GF-D8 (cell line): ENCODE measurements at places on chromosomes 6 and 20.

GRCh38 chr6:2231438-2231837, 14.0 kb downstream of the GMDS start:
- DNase-seq: no peak

GRCh38 chr6:35181308-35181932, 32.3 kb upstream of the SCUBE3 start:
- no peak for DNase-seq

DNA sequence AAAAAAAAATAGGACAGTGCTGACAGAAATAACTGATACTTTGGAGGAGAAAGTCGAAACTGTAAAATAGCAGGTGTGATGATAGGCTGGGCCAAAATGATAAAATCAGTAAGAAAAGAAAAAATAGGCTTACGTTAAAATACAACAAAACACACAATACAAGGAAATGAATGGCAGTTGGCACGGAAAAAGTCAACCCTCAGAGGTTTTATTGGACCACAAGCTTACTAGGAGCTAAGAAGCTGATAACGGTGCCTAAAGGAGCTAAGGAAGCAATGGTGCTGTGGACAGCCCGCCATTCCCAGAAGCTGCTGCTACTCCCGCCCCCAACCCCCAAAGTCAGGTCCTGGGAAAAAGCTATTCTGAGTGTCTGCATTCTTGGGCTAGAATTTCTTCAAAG, 55.9 kb upstream of the RNF146 start:
- no peak for DNase-seq

DNA sequence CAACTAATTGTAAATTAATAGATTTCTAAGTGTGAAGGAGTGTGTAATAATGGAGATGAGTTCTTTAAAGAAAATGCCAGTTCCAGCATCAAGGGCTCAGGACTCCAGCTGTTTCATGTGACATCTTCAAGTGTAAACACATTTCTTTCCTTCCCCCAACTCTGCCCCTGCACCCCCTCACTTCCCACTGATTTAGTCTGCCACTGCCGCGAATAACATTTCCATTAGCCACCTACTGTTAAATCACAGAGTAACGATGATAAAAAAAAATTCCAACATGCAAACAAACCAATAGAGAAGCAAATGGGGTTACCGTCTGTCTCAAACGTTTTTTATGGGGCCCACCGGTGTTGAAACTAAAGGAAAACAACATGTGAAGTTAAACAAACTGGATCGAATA, 414.3 kb downstream of the SAMD5 start:
- DNase-seq: no peak

GRCh38 chr6:95185874-95186273, 391.5 kb upstream of the MANEA start:
- no peak for DNase-seq

DNA sequence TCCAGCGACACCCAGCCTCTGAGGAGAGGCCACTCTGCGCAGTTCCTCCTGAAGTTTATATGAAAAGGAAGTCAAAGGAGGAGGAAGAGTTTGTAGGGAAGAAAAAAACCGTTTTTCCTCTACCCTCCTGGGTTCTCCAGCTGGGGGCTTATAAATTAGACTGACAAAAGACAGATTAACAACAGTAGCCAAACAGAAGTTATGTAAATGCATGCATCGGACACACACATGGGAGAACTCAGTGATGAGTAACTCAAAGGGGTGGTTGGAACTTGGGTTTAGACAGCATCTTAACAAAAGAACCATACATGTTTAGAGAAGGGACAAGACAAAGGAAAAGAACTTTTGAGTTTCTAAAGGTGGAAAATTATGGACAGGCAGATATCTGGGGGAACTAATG, 71.2 kb downstream of the CD24 start:
- no peak for DNase-seq

DNA sequence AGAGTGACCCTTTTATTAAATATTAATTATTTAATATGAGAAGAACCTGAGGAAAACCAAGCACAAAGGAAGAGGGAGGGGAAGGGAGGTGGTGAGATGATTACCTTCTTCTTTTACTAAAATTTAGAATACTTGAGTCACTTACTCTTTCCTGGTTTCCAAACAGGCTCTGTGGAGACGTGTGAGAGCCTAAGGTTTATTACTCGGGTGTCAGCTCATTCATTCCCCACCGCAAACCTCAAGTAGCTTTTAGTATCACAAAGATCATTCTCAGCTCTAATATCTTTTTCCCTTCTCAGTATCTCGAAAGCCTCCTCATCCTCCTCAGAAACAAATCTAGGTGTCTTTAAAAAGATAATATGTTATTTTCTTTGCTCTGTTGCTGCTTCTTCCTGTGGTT, 497.2 kb upstream of the JARID2 start:
- DNase-seq: no peak

DNA sequence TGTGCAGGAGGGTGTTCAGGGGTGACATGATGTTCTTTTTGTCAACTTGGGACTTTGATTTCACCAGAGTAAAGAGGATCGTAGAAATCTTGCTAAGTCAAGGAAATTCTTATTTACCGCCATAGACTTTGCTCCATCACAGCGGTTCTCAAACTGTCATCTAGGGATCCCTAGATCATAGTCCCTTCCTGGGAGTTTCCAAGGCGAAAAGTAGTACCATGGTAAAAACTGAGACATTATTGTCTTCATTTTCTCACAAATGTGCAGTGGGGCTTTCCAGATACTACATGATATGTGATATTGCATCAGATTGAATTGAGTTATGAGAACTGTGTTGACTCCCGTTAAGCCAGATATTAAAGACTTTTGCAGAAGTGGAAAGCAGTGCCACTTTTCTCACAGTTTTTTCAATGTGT, 79.7 kb downstream of the JARID2 start:
- no peak for DNase-seq

DNA sequence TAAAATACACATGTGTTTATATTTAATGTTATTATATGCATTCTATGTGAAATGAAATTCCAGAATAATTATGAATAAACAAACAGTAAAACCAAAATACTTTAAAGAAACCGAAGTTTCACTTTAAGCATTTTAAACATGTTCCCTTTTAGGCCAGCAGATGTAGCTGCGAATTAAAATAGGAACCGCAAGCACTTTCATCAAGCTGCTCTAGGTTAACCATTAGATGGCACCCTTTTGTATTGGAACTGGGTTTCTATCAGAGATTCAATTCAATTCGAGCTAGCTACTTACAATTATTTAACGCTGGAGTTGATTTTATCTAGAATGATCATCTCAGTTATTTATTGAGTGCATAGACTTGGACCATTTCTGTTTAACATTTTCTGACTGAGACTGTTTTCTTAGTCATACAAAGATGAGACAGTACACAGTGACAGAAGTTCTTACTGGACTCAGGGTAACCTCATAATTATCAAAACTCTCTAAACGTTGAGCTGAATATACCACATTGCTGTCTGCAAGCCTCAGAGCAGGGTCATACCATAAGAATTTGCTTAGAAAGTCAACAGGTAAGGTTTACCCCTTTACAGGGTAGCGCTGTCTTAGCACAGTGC, 8.5 kb downstream of the TMEM242 start:
- no peak for DNase-seq

GRCh38 chr6:157403686-157404051, 22.7 kb downstream of the ZDHHC14 start:
- DNase-seq: no peak

- no peak for DNase-seq
Measured at GRCh38 chr6:31468311-31468710, 29.6 kb upstream of the MICB start.

DNA sequence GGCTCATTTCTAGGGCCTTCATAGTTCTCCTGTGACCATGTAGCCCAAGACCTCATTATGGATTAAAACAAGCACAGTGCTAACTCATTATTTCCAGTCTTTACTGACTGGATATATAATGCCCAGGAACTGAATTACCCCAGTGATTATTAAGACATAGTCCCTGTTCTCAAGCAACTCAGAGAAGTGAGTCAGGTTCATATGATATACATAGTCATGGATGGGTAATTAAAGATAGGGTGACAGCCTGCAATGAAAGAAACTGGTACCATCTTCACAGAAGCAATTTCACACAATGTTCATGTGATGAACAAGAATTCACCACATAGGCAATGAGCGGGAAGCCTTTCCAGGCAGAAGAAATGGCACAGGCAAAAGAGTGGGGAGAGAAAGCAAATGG, 3.5 kb downstream of the TRIM27 start:
- DNase-seq: no peak

DNA sequence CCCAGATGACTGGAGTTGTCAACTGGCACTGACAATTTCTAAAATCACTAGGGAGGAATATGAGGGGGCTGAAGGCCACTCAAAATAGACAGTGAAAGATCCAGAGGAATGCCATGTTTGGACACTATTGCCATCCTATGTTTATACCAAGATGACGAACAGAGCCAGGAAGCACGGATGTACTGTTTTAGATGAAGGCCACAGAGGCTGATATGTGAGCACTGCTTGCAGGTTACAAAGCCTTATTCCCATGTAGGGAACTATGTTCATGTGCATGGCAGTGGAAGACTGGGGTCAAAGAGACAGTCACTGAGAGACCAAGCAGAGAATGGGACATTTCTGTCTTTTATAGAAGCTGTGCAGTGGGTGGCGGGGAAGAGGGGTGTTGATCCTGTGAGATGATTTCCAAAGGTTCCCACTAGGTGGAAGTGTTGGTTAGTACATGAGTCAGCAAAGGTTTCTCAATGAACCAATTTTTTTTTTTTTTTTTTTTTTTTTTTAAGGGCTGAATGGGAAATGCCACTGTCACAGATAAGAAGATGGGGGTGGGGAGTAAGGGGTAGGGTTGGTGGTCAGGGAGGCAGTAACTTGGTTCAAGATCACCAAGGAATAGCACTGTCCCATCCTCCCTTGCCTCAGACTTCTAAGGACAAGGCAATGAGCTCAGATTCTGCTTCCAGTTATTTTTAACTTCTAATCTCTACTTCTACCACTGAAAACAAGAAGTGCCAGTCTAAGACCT, 46.7 kb upstream of the MOCS1 start:
- DNase-seq: peak; percentile 2

DNA sequence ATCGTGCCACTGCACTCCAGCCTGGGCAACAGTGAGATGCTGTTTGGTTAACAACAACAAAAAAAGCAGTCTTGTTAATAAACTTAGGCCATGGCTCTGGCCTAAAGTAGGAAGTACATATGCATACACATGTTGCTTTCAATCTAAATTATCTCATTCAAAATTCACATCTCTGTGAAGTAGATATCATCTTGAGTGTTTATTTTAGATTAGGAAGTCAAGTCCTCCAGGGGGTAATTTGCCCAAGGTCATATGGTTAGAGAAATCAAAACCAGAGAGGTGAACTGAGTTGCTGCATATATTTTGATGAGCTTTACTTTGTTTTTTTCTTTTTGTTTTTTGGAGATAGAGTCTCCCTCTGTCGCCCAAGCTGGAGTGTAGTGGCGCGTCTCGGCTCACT, 52.8 kb downstream of the B4GALT5 start:
- no peak for DNase-seq

DNA sequence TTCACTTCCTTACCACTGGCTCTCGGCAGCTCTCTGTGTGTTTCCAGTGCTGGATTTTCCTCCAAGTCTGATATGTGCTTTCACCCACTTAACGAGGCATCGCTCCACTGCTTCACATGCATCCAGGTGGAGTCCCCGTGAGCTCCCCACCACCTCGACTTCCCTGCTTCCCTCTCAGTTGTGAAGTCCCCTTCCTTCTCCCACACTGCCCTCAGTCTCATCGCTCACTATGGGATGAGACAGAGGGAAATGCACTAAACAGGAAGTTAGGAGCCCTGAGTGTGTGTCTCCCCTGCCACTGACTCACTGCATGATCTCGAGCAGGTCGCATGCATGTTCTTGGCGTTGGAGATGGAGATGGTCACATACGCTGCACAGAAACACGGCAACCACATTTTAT, 84.0 kb downstream of the MTHFD1L start:
- DNase-seq: no peak

GRCh38 chr6:4942673-4943009, 61.2 kb downstream of the RPP40 start:
- DNase-seq: no peak

DNA sequence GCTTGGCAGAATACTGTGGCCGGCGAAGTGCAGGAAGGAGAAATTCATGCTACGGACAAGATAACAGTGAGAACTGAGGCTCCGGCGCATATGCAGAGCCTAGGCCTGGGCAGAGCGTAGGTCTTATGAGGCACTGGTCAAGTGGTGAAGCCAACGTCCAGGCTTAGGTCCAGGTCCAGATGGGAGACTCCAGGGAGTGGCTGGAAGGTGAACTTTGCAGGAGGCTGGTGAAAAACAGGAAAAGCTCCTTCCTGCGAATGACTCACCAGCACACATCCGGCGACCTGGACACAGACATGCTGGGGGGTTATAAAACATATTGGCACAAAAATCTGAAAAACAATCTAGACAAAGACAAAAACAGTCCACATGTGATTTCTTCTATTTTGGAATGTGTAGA, 15.4 kb downstream of the C6orf141 start:
- no peak for DNase-seq

DNA sequence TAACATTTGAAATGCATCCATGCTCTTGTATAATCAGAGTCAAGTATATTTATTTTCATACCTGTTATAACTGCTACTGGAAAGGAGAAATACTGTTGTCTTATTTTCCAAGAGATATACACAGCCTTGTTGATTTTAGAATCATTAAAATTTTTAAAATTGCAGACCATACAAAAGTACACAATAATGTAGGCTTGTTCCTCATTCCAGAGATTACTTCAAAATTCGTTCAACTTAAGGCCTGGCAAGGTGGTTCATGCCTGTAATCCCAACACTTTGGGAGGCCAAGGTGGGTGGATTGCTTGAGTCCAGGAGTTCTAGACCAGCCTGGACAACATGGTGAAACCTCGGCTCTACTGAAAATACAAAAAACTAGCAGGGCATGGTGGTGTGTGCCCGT, 6.1 kb downstream of the RNF114 start:
- no peak for DNase-seq
